ENCODE measurements at places on chromosomes 16 and 17. TPM values are rescaled to one million over a fixed set of nuclear protein-coding genes. Genes with fewer than 3 reads are reported as not detected.
A peak's percentile ranks its signal among the peaks of the same experiment; 100 is the strongest.

DNA sequence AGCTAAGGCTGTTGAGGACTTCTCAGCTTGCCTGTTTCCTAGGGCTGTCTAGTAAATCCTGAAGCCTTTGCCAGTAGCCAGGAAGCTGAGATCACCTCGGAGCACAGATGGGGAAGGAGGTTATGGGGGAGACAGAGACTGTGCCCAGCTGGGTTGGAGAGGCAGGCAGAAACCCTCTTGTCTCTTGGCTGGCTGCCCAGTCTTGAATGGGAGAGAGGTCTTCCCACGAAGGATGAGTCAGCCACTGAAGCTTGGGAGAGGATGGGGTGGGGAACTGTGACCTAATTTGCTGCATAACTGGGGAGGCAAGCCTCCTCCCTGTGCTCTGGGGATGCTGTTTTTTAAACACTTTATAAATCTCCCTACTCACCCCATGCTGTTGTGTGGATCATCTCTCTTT, 69.8 kb downstream of the SHISA9 start:
- no peak for DNase-seq

Gene COPZ2
- 48.2 TPM for polyA plus RNA-seq

GRCh38 chr16:89986600-89986999, 32.7 kb downstream of the DBNDD1 start:
- no peak for DNase-seq

DNA sequence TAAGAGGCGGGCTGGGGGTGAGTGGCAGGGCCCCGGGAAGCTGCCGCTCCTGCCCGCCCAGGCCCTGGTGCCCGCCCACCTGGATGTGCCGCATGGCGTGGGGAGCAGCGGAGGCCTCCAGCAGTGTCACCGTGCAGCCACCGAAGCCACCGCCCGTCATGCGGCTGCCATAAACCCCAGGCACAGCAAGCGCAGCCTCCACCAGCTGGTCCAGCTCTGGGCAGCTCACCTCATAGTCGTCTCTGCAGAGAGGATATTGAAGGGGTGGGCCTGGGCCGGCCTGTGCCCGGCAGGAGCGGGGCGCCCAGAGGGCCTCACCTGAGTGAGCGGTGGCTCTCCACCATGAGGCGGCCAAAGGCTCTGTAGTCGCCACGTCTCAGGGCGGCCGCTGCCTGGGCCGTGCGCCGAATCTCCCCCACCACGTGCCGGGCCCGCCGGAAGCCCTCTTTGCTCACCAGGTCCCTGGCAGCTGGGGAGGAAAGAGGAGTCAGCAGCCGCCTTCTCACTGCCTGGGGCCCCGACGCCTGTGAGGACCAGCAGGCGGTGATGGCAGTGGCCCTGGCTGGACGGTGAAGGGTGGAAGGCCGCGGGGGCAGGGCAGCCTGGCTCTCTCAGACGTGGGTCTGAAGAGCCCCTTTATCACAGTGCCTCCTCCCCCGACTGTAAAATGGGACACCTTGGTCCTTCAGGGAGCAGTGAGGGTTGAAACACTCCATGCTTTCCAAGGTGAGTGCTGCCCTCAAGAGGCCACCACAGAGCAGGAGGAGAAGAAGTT, 6.7 kb downstream of the GALK1 start:
- no peak for DNase-seq

DNA sequence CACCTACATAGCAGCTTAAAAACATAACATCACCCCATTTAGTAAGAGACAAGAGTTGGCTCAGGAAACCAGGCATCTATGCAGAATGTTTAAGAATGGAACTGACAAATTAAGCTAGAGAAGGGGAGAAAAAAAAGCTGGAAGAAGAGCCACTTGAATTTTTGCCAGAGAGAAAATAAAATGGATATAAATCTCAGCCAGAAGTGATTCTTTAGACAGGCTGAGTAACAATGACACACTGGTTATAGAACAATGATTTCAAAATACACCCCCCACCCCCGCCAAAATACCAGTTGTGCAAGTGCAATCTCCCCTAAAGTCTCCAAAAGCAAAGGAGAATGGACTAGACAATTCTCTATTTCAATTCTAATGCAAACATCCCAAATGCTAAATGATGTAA, 22.4 kb downstream of the LSM12 start:
- DNase-seq: no peak

- DNase-seq: peak; percentile 47
Observed at GRCh38 chr17:46011711-46012505, 12.9 kb downstream of the STH start.

Measured in heart left ventricle (tissue), 16 donors.